ENCODE measurements at places on chromosomes 4 and X.

GRCh38 chrX:9955506-9955905 lies 11.7 kb upstream of the CLDN34 start:
- no peak for DNase-seq

DNA sequence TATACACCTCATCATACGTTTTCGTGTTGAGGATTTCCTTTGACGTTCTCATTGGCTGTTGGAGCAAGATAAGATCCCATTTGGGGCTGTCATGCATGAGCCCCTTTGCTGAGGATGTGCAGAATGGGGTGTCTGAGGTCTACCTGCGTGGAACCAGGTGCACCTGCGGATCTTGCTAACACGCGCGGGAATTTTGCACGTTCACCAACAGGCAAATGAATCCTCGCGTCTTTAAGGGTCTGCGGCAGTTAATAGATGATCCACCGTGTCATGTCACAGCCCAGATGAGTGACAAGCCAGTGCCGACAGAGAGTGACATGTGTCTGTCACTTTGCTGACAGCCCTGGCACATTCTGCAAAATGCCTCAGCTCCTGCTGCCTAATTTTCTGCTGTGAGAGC lies 56.3 kb upstream of the SHOX start:
- DNase-seq = no peak

- no peak for DNase-seq
Measured at GRCh38 chrX:30489323-30489722, 88.2 kb downstream of the TASL start.

- DNase-seq = no peak
Measured at GRCh38 chrX:17595456-17596035, 141.7 kb upstream of the SCML1 start.

- DNase-seq = no peak
Measured at GRCh38 chr4:55253948-55254593, 92.0 kb upstream of the SRD5A3 start.

DNA sequence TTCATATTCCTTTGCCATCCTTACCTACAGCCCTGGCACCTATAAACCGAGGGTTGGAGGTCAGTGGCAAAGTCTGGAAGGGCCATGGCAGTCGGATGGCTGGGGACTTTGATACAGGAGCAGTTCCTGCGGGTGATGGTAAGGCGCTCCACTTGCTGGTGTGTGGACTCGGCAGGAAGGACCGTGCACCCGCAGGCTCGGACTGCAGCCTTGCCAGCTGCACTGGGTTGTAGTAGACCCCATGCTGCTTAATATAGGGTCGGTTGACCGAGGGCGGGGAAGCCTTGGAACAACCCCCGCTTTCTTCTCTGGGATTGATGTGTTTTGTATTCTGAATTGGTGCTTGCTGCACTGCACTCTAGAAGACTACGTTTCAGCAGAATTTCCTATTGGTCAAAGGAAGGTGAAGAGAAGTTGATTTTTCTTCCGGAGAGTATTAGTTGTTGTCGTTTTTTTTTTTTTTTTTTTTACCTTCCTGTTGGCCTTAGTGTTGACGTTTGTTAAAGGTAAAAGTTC lies 638 bp downstream of the BLTP1 start:
- DNase-seq = peak; percentile 47
